Uterus (tissue), 4 donors: ENCODE measurements at places on chromosomes 11 and 22. TPM values are rescaled to one million over a fixed set of nuclear protein-coding genes. Genes with fewer than 3 reads are reported as not detected.

The OR51B5 gene
- 0.85 TPM for total RNA-seq

The RAB36 gene
- total RNA-seq: 8.8 TPM

The GAS2 gene
- 21.5 TPM for total RNA-seq

The CLTCL1 gene
- total RNA-seq: 6.0 TPM

The BCO2 gene
- 14.8 TPM for total RNA-seq
